ENCODE measurements at places on chromosomes 3 and 15.

DNA sequence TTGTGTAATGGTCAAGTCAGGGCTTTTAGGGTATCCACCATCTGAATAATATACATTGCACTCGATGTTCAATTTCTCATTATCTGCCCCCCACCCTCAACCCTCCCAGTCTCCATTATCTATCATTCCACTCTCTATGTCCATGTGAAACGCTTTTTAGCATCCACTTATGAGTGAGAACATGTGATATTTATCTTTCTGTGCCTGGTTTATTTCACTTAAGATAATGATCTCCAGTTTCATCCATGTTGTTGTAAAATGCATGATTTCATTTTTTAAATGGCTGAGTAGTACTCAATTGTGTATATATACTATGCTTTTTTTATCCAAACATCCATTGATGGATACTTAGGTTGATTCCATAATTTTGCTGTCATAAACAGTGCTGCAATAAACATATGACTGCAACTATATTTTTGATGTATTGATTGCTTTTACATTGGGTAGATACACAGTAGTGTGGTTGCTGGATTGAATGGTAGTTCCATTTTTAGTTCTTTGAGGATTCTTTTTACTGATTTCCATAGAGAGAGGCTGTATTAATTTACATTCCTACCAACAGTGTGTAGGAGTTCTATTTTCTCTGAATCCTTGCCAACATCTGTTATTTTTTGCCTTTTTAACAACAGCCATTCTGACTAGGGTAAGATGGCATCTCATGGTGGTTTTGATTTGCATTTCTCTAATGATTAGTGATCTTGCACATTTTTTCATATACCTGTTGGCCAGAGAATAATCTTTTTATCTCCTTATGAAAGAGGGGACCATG, 332.9 kb upstream of the TGFBR2 start:
- no peak for DNase-seq

DNA sequence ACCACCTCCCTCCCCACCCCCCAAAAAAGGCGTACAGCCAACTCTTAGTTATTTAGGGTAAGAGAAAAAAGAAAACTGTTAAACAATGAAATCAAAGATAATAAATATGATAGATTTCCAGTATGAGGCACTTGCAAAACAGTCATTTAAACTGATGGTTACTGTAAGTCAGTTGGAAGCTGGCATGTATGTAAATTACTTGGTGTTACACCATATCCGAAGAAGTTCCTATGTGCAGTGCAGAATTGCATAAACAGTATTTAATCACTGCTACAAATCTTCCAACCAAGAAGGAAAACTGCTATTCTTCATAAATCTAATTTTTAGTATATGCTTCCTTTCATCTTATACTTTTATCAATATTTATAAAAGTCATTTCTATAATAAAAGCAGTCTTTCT, 62.0 kb downstream of the LEO1 start:
- no peak for DNase-seq

- DNase-seq: no peak
These were observed 44.9 kb downstream of the OXSR1 start for GRCh38 chr3:38210141-38210757.

GRCh38 chr3:38268087-38268486, 2.5 kb downstream of the SLC22A13 start:
- no peak for DNase-seq

DNA sequence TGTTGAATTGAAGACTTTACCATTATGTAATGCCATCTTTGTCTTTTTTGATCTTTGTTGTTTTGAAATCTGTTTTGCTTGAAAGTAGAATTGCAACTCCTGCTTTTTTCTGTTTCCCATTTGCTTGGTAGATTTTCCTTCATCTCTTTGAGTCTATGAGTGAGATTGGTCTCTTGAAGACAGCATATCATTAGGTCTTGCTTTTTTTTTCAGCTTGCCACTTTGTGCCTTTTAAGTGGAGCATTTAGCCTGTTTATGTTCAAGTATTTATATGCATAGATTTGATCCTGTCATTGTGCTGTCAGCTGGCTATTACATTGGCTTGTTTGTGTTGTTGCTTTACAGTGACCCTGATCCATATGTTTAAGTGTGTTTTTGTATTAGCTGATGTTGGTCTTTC, 131.8 kb downstream of the ZIC1 start:
- no peak for DNase-seq

DNA sequence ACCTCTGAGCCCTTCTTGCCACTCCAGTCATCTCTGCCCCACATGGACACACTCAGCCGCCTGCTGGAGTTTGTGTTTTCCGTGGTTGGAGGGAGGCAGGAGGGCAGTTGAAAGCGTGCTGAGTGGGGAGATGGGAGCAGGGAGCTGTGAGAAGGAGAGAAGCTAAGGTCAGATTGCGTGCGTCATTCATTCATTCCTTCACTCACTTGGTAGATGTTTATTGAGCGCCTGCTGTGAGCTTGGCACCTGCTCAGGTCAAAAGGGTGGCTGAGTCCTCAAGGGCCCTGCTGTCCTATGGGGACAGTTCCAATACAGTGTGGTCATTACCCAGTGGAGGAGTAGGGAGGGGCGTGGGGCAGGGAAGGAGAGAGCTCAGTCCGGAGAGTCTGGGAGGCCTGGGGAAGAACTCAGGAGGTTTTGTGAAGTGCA, 23.5 kb downstream of the LIMD1 start:
- no peak for DNase-seq

GRCh38 chr3:50572158-50572557, 2.8 kb downstream of the HEMK1 start:
- peak; percentile 2 for DNase-seq

GRCh38 chr15:69318033-69318432, 19.3 kb downstream of the PAQR5 start:
- no peak for DNase-seq

DNA sequence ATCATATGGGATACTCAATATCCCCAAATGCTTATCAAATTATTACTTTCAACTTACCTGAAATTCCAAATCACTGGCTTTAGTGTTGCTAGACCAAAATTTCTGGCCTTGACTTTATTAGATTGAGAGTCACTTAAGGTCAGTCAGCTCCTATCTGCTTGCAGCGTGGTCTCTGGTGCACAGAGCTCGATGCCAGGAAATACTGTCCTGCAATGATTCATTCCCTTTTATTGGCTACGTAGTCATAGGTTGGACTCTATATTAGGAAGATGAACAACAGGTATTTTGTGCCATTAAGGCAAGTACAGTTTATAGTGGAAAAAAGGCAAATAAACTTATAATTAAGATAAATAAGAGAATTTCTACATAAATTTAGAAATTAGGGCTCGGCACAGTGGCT, 378.6 kb upstream of the MCTP2 start:
- DNase-seq: no peak

DNA sequence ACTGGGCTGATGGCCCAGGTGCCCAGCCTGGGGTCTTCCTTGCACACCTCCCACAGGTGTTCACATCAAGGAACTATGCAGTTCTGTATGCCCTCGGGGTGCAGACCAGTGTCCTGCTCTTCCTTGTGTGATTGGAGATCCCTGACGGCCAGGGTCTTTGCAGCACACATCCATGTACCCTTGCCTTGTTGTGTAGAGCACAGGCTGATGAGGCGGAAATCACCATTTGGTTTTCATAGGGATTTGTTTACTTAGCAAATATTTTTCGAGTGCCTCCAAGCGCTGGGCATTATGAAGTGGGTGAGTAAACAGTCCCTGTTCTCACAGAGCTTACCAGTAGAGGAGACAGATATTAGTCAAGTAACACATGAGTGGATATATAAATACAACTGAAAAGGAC, 209.3 kb upstream of the UMPS start:
- DNase-seq: peak; percentile 86

DNA sequence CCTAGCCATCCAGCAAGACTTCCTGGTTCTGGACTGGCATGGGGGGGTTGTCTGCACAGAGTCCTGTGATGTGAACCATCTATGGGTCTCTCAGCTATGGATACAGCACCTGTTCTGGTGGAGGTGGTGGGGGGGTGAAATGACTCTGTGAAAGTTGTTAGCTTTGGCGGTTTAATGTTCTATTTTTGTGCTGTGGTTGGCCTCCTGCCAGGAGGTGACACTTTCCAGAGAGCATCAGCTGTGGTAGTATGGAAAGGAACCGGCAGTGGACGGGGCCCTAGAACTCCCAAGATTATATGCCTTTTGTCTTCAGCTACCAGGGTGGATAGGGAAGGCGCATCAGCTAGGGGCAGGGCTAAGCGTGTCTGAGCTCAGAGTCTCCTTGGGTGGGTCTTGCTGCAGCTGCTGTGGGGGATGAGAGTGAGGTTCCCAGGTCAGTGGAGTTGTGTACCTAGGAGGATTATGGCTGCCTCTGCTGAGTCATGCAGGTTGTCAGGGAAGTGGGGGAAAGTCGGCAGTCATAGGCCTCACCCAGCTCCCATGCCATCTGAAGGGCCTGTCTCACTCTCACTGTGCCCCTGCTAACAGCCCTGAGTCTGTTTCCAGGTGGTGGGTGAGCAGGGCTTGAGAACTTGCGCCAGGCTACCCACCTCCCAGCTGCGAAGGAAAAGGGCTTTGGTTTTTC, 7.1 kb upstream of the LARS2 start:
- peak; percentile 9 for DNase-seq

DNA sequence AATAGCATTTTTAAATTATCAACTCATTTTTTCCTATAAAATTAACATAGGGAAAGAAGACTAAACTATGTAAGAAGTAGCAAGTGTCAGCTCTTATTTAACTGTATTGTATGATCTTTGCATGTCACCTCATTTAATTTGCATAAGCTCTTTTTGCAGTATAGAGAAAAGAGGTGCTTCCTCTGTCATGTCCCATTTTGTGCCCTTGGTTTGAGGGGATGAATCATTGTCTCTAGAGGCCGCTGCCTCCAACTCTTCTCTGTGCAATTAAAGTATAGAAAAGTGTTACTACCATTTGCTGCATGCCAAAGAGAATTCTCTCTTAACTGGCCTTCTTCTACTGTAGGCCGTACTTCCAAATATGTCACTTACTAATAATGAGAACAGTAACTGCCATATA, 93.4 kb downstream of the LRRC28 start:
- DNase-seq: no peak

- DNase-seq: no peak
These were observed 641.6 kb downstream of the NSUN3 start for GRCh38 chr3:94704467-94704866.

GRCh38 chr15:29820394-29821154, 1.7 kb downstream of the TJP1 start:
- DNase-seq: no peak

- DNase-seq: no peak
These were observed 7.9 kb upstream of the ATP2B2 start for GRCh38 chr3:10513306-10513705.

GRCh38 chr15:23690450-23690852, 3.3 kb upstream of the NDN start:
- DNase-seq: no peak

GRCh38 chr15:43270676-43271306, 4.1 kb upstream of the TGM5 start:
- no peak for DNase-seq

DNA sequence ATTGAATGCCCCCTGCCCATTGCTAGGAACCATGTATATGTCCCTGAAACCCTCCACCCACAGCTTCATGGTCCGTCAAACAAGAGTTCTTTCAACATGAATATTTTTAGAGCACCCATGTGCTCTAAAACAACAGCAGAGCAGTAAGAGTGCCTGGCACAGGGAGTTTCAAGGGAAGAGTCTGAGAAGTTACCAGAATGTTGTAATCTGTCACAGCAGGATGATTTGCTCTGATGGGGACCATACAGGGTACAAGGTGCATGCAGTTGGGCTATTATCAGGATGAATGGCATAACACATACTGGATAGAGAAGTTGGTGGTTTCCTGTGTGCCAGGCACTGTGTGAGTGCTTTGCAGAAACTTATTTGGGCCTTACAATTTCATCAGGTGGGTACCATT, 27.8 kb upstream of the FLNB start:
- DNase-seq: no peak

- no peak for DNase-seq
These were observed 676.3 kb upstream of the CCDC54 start for GRCh38 chr3:106700981-106701380.

GRCh38 chr15:73324496-73325170, 44.1 kb downstream of the HCN4 start:
- no peak for DNase-seq

DNA sequence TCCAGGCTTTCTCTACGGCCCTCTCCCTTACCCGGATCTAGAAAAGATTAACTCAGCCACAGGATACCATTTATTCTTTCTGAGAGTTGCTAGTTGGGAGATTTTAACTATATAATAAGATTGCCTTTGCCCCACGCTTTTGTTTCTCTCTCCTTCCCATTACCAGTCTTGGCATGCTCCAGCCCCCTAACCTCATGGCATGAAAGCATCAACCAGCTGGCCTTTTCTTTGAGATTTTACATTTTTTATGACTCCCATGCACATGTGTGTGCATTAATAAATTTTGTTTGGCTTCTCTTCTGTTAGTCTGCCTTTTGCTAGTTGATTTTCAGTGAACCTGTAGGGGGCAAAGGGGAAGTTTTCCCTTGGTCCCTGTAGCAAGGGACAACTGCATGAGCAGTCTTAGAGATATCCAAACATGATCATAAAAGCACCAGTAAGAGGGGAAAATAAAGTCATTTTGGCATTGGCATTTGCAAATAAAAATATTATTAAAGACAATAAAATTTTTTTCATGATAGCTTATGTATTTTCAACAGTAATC, 73.6 kb downstream of the OXSM start:
- no peak for DNase-seq

- DNase-seq: no peak
These were observed 2.1 kb upstream of the IQSEC1 start for GRCh38 chr3:13075318-13075717.

DNA sequence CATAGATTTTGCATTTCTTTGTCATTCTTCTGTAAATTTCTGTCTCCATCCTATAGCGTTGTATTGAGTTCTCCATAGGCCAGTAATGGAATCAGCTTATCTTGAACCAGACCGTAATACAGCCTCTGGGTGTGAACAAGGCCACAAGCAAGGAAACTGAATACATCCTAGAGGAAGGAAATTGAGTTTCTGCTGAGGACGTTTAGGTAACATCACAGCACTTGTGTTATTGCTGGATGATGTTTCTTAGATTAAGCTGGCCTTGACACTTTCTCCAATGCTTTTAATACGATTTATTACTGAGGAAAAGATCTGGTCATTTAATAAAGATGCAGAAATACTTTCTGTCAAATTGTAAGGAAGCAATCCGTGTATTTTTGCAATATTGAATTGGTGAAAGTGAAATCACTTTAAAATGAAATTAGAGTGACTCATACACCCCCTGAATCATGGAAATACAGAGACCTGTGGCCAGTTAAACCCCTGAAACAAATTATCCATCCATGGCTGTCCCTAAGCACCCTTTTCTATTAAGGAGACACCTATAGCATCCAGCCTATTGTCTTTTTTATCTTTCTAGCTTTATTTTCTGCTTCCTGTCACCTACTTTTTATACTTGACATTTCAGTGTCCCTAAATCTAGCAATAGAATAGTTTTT, 48.5 kb upstream of the UBE3A start:
- DNase-seq: no peak

- DNase-seq: no peak
These were observed 883 bp downstream of the MAGEF1 start for GRCh38 chr3:184710870-184711492.

- no peak for DNase-seq
These were observed 370.0 kb upstream of the FRG2C start for GRCh38 chr3:75294124-75294523.

Measured in NCI-H2107 (cell line).